ENCODE measurements at places on chromosomes 7 and 10.

- no peak for DNase-seq
These were observed 29.3 kb upstream of the CCL24 start for GRCh38 chr7:75842836-75843446.

- no peak for DNase-seq
These were observed 5.9 kb downstream of the DIP2C start for GRCh38 chr10:683448-684071.

- no peak for DNase-seq
These were observed 434.4 kb upstream of the ZMIZ1 start for GRCh38 chr10:78634389-78634815.

DNA sequence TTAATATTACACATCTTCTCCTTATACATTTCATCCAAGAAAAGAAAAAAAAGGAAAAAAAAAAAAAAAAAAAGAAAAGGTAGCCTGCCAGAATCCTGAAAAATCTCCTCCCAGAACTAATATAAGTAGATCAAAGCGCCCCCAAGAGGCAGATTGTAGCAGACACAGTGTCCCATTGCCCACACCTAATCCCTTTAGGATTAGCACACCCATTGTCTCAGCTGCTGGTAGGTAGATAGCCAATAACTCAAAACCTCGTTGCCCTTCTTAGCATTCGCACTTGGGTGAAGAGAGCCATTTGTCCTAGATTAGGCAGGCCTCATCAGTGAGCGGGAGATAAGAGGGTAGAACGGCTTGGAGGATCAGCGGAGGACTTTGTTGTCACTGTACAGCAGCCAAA, 100.2 kb upstream of the SORCS1 start:
- DNase-seq = no peak

- no peak for DNase-seq
These were observed 72.8 kb upstream of the ZNF479 start for GRCh38 chr7:57205000-57205399.

DNA sequence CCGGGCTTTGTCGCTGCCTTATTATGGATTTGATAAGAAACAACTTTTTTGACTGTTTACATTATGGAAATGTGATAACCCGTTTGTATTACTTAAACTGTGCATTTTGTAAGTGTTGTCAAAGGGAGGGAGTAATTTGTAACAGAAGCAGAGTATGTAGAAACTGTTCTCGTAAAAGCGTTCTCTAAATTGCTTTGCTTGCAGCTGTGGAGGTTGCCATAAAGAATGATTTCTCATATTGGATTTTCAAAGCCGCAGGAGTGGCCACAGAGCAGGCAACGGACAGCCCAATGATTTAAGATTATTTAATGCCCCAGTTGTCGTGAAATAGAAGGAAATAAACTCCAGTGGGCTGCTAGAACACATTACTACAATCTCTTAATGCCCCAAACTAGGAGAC, 114.0 kb upstream of the INSYN2A start:
- DNase-seq = no peak

DNA sequence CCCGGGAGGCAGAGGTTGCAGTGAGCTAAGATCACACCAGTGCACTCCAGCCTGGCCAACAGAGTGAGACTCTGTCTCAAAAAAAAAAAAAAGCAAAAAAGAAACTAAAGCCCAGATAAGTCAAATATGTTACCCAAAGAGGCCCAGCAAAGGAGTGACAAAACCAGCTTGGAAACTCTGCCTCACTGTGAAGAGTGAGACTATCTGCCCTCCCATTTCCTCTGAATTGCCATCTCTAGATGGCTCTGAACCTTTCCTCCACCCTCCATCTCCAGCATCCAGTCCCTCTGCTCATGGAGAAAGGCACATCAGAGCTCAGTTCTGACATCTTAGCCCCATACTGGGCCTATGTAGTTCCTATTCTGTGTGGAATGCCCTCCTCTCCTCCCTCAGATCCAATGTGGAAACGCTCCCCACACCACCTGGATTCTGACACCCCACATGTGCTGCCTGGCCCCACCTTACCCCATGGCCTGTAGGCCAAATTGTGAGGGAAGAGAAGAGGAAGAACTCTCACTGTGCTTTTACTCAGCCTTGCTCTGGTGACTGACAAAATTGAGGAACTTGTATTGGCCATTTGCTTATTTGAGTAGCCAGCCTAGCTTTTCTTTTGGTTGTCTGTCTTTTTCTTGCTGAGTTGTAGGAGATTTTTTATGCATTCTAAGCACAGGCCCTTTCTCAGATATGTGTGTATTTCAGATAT, 18.0 kb upstream of the NUDCD3 start:
- DNase-seq = no peak

All from stimulated activated CD8-positive, alpha-beta memory T cell treated with anti-CD3 and anti-CD28 coated beads, Interleukin-12 subunit alpha, Interleukin-12 subunit beta, amount 100 ng/mL, for 4 hours (primary cell).